ENCODE measurements at places on chromosomes 6 and 20.

DNA sequence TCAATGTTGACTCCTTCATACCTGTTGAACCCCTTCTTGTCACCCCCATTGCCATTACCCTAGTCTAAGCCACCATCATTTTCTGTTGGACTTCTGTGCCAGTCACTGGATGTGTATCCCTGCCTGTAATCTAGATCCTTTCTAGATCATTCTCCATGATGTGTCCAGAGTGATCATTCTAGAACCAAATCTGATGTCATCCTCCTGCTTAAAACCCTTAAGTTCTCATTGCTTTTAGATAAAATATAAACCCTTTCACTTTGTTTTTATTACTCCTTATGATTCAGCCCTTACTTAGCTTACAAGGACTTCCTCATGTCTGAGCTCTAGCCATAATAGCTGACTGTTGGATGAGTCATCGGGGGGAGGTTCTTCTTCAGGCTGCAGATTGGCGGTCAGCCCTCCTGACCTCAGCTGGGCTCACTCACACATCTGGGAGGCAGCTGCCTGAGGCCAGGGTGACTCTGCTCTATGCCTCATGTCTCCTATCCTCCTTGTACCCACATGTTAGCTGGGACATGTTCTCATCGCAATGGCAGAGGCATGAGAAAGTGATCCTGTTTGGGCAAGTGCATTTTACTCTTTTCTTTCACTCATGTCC lies 287.6 kb downstream of the ESR1 start:
- DNase-seq, result peak; percentile 91

- DNase-seq, result no peak
These were observed 247.6 kb upstream of the TSHZ2 start for GRCh38 chr20:52724541-52724940.

DNA sequence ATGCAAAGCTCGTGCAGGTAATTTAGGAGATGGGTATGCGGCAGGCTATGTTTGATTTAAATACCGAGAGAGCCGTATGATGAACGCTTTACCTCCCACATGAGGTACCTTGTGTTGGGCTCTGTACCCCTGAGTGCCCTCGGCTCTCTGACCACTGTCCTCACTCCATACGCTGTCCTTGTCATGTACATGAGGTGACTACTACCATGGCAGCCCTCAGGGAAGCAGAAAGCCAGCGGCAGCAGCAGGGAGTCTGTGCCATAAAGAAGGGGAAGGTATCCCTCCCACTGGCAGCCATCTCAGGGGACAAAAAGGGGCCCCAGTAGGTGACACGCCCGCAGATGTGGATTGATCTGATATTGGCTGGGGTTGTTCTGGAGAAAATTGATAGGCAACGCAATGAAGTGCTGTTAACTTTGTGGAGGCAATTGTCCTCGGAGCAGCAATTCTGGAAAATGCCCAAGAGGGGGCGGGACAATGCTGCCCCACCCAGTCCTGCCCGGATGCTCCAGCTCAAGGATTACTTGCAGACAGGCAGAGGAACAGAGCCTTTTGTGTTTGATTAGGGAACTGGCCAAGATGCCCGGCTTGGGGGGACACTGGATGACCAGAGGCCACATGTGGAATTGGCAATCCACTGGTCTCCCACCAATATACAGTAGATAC lies 38.0 kb upstream of the HSF2 start:
- DNase-seq, result peak; percentile 7

GRCh38 chr6:42907336-42907735 lies 8.5 kb upstream of the PTCRA start:
- no peak for DNase-seq

GRCh38 chr6:144307880-144308279 lies 22.7 kb downstream of the UTRN start:
- no peak for DNase-seq

DNA sequence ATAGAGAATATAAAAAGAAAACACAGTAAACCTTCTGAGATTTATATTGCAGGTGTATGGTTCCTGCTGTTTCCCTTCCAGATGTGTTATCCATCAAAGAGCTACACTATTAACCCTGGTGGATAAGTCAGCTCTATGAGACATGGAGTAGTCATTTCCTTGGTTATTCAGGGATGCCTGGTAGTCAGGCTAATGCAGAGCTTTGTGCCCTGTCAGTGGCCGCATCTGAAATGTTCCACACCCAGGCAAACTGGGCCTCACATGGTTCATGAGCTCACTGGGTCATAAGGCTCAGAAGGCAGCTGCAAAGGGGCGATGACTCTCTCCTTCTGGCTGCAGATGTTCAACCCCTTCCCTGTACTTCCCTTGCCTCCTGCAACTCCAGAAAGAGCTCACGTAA lies 473.6 kb downstream of the EPHA7 start:
- DNase-seq, result peak; percentile 1

All from Daoy (cell line).